ENCODE measurements at places on chromosomes 5 and 9.

DNA sequence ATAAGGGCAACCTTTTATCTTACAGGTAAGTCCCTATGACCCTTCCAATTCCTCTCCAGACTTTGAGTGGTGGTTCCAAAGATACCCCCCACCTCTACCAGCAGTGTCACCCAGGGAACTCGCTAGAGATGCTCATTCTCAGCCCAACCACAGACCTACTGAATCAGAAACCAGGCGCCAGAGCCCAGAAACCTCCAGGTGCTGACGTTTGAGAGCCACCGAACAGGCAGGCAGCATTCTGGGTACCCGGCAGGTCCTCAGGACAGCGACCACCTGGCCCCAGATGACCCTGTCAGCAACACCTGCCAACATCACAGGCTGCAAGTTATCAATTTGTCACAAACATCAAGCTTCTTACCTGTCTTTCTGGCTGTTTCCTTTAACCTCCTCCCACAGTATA lies 19.5 kb downstream of the RAPGEF1 start:
- no peak for DNase-seq

- DNase-seq: no peak
These were observed 3.6 kb downstream of the TRIO start for GRCh38 chr5:14146725-14147124.

DNA sequence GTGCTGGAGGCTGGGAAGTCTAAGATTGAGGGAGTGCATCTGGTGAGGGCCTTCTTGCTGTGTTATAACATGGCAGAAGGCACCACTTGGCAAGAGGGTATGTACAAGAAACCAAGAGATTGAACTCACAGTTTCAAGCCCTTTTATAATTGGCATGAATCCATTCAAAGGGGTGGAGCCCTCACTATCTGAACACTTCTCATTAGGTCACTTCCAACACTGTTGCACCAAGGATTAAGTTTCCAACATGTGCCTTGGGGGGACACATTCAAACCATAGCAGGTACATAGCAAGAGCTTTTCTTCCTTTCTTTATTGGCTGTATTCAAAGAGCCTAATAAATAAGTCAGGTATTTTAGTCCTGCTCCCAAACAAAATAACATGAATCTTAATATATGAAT lies 62.7 kb downstream of the PRELID2 start:
- DNase-seq: no peak

DNA sequence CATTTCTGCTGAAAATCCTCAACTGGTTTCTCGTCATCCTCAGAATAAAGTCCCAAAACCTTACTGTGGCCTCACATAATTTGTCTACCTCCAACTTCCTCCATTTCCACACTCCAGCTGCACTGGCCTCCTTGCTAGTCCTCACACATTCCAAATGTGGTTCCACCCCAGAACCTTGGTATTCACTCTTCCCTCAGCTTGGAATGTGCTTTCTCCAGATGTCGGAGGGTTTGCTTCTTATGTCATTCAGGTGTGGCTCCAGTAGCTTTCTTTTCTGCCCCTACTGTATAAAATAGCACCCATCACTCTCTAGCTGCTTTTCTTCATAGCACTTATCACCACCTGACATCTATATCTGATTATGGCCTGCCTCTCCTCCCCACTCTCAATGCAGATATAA lies 102.5 kb upstream of the IFNK start:
- DNase-seq: no peak

DNA sequence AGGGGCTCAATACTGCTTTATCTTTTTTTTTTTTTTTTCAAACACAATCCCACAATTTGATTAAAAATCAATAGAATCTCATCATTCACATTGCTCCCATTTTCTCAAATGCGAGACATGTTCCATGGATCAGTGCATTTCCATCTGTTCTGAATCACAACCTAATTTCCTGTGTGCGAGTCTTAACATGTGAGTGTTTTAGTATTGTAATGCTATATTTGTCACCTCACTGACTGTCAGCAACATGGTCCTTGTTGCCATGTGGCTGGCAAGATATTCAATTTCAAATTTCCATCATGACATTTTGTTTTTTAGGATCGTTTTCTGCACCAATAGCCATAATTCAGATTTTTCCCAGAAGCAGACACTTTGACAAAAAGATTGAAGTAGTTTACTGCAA lies 233.2 kb upstream of the PRDM9 start:
- no peak for DNase-seq

DNA sequence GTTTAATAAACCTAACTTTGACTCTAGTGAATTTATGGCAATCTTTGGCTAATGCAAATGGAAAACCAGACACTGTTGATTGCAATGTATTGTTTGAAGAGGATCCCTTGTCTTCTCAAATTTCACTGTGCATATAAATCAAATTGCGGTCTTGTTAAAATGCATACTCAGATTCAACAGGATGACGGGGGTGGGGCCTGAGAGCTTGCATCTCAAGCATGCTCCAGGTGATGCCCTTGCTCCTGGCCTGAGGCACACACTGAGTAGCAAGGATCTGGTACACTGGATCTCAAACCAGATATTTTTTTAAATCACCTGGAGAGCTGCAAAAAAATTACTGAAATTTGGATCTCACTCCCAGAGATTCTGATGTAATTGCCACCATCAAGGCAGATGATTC lies 463.7 kb downstream of the DNAH5 start:
- no peak for DNase-seq

DNA sequence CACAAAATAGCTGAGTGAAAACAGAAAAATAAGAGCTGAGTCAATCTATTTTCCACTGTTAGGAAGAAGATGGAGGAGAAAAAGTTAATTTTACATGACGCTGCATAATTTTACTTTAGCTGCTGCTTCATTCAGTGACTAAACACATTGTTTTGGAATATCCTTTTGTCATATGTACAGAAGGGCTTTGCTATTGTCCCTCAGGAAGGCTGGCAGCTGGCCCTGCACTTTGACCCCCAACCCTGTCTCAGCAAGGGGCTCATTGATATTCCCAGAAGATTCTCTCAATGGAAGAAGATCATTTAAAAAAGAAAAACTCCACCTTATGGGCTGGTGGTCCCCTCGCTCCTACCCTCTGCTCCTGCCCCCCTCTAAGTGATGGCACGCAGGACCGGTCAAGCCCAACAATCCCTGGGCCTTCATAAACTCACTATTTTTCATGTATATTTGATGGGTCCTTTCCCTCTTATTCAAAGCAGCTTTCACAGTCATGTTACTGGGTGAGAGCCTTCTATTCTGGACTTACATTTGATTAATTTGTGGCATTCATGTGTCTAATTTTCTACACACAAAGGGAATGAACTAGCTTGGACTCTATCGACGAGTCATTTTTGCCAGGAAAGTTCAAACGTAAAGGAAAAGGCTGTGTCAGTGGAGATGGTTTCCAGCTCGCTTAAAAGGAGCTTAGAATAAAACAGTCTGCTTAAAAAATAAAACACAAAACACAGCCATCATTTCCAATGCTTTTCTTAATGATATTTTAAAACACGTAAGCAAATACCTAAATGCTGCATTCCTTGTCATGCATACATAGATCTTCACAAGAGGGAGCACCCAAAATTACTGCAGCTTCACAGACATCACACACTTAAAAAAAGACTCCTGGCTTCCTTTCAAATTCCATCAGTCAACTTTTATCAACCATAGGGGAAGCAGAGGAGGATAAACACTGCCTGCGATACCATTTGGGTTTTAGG lies 104.7 kb downstream of the EFNA5 start:
- DNase-seq: no peak

DNA sequence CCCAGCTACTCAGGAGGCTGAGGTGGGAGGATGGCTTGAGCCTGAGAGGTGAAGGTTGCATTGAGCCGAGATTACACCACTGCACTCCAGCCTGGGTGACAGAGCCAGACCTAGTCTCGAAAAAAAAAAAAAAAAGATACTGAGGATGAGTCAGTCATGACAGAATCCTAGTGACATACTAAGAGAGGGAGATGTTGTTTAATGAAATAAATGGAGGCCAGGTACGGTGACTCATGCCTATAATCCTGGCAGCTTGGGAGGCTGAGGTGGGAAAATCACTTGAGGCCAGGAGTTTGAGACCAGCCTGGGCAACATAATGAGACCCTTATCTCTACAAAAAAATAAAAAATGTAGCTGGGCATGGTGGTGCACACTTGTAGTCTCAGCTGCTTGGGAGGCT lies 107.2 kb downstream of the ZFAND5 start:
- DNase-seq: no peak

DNA sequence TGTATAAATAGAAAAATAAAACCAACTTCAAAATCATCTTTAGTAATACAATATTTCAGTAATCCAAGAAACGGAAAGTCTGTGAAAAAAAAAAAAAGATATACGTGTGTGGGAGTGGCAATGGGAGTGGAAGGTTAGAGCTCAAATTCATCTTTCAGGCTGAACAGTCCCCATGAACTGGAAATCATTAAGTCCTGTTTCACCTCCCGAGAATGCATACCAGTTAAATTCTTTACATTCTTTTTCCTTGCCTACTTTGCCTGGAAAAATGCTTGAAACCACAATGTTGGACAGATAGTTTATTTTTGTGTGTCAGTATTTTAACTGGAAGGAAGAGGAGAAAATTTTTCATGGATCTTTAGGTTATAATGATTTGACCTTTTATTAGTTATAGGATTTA lies 166.8 kb downstream of the MUSK start:
- DNase-seq: peak; percentile 14

DNA sequence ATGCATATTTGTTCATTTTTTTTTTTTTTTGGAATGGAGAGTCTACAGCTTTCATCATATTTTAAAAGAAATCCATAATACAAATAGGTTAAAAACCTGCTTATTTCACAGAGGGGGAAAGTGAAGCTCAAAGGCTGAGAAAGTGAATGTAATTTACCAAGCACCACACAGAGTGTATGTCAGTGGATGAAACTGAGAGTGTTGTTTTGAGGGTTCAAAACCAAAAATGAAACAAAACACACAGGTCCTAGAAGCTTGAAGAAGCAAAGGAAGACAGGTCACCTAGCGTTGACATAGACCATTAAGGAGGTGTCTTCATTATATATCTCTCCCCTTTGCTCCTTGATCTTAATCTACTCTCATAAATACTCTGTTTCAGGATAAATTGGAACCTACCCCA lies 7.5 kb downstream of the NMUR2 start:
- DNase-seq: no peak

GRCh38 chr5:137636830-137637714 lies 98.8 kb downstream of the KLHL3 start:
- DNase-seq: no peak

- DNase-seq: no peak
These were observed 326.8 kb downstream of the BNC2 start for GRCh38 chr9:16543686-16544085.

GRCh38 chr5:74285675-74286280 lies 354.8 kb downstream of the ENC1 start:
- no peak for DNase-seq

- DNase-seq: no peak
These were observed 1.6 kb downstream of the MED27 start for GRCh38 chr9:132077881-132078698.
